Stimulated activated CD8-positive, alpha-beta memory T cell treated with anti-CD3 and anti-CD28 coated beads, Interleukin-7, amount 100 ng/mL, for 48 hours (primary cell): ENCODE measurements at places on chromosomes 3 and 15.

GRCh38 chr3:193791041-193792032, 198.3 kb downstream of the OPA1 start:
- DNase-seq = no peak

DNA sequence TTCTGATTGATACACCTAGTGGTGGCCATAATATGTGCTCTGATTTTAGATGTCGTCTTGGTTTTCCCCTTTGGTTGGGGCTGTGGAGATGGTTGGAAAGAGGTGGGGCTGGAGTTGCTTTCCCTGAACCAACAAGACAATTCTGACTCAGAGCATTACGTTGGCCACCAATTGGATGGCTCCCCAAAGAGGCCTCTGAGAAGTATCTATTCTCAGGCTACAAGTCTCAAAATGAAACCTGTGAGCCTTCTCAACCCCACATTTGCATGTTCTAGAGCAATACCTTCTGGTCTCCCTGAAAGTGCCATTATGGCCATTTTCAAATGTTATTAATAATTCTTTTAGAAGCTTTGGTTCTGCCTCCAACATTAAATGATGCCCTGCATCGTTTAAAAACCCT, 188.4 kb upstream of the WNT5A start:
- DNase-seq = no peak

DNA sequence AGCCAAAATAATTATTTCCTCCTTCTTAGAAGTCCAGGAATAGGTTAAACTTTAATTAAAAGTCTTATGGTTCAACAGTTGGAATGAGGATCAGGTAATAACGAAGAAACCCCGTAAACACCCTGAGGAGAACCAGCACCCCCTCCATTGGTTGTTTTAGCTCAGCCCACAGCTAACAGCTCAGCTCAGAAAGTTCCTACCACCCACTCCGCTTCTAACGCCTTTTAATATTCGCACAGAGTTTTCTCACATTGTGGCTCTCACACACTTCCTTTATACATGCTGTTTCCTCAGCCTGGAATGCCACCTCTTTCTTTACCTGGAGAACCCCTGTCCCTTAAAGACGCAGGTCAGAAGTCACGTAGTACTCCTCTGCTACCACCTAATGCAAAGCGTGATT, 17.0 kb downstream of the CX3CR1 start:
- DNase-seq = no peak

DNA sequence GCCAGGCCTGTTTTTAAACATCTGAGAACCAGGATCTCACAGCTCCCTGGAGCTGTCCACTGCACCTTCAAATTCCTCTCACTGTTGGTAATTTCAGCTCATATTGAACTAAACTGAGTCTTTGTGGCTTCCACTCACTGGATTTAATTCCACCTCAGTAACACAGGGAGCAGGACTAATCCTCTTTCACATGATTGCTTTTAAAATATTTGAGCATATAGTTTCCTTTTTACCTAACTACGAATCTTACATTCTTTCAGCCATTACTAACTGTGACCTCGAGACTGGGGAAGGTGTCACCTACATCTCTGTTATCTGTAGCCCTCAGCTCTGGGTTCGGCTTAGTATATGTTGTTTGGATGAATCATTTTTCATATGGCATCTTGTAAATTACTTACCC, 194.3 kb upstream of the C2CD4B start:
- no peak for DNase-seq

DNA sequence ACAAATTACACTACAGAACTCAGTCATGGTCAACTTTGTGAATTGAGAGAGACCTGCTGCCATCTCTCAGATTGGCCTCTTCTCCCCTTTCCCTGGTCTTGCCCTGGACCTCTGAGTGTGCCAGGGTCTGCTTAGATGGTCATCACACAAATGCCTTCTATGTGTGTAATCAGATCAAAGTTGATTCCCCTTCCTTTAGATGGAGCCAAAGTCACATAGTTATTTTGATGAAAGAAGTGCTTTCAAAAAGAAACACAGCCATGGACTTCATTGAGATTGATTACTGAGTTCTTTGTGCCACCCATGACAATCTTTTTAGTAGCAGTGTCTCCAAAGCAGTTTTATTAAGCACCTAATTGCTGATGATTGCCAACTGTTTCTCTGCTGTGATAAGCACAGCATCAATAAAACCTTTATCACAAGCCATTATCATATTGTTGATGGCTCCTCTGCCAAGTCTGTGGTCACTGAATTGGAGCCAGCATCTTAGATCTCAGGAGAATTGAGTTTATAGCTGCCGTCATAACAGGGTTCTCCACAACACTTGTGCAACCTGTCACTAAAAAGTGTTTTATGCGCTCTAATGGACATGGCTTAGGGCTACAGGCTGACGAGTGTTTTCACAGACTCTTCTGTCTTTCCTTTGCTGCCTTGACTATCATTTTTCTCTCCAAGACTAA, 149.7 kb upstream of the NUDT16 start:
- DNase-seq = no peak

- no peak for DNase-seq
Observed at GRCh38 chr3:18900994-18901393, 247.3 kb upstream of the KCNH8 start.

- DNase-seq = no peak
Observed at GRCh38 chr3:124759666-124760401, 29.6 kb downstream of the UMPS start.

DNA sequence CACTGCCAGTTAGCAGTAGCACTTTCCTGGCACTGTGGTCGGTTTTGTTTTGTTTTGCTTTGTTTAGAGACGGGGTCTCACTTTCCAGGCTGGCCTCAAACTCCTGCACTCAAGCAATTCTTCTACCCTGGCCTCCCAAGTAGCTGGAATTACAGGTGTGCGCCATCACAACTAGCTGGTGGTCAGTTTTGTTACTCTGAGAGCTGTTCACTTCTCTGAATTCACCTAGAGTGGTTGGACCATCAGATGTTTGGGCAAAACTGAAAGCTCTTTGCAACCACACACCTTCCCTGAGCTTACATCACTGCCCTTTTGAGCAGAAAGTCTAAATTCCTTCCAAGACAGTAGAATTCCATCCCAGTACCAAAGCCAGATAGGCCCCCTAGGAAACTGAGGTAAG, 22.6 kb downstream of the CLDN18 start:
- DNase-seq = no peak

DNA sequence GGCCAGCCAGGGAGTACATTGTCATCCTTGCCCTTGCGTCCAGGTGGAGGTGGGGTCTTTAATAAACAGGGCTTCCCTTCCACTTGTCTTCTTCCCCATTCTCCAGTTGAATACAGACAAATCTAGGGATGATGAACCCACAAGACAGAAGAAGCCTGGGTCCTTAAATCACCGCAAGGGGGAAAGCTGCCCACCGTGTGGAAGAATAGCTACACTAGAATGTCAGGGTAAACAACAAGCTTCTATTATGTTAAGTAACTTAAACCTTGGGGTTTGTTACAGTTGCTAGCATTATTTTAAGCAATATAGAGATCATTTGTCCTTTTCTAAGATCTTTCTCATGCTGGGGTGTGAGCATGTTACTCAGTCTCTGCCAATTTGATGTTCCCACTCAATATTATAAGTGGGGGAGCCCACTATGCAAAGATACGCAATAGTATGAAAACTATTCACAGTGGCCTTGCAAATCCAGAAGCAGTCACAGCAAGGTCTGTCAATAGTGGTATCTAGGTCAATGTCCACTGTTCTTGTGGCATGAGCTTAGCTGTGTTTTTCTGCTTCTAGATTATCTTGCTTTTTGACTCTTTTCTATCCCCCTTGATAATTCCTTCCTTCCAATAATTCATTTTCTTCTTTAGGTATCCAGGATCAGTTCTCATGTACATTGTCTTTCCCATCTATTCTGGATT, 12.0 kb upstream of the PCCB start:
- no peak for DNase-seq

GRCh38 chr15:69565066-69565655, 112.5 kb downstream of the RPLP1 start:
- no peak for DNase-seq

DNA sequence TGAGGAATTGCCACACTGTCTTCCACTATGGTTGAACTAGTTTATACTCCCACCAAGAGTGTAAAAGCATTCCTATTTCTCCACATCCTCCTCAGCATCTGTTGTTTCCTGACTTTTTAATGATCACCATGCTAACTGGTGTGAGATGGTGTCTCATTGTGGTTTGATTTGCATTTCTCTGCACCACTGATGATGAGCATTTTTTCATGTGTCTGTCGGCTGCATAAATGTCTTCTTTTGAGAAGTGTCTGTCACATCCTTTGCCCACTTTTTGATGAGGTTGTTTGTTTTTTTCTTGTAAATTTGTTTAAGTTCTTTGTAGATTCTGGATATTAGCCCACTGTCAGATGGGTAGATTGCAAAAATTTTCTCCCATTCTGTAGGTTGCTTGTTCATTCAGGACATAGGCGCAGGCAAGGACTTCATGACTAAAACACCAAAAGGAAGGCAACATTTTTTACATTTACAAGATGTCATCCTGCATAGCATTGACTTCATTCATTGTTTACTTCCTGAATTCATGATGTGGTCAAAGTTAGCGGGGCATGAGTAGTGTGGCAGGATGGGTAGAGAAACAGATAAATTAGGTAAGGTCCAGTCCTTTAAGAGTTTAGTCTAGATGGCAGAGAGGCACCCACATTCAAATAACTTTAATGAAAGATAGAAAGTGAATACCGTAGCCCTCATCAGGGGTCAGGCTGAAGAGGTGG, 45.1 kb upstream of the LPP start:
- no peak for DNase-seq

DNA sequence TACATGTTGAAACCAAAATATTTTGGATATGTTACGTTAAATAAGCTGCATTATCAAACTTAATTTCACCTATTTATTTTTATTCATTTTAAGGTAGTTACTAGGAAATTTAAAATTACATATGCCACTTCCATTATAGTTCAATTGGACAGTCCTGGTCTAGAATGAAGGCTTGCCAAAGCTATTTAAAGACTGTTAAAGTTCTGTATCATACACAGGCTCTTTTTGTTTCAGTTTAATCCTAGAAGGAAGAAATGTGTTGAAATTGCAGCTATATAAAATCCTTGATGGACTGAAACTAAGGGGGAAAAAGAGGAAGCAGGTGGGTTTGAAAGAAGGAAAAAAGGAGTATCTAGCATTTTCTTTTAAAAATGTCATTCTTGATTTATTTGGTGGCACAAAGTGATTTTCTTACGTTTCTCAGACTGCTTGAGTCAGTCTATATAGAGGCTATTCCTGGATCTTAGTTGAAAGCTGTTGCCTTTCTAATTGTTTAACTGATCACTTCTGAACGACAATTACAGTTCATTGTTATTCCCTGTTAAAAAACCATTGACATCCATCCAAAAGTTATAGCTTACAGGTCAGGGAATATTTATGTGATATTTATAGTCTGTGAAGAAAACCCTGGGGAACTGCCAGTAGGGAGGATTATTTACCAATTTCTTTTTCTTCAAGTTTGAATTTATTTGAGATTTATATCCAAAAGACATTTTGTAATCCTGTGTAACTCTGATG, 195.0 kb downstream of the RORA start:
- DNase-seq = no peak

- no peak for DNase-seq
Observed at GRCh38 chr3:182516597-182517336, 276.5 kb upstream of the ATP11B start.

DNA sequence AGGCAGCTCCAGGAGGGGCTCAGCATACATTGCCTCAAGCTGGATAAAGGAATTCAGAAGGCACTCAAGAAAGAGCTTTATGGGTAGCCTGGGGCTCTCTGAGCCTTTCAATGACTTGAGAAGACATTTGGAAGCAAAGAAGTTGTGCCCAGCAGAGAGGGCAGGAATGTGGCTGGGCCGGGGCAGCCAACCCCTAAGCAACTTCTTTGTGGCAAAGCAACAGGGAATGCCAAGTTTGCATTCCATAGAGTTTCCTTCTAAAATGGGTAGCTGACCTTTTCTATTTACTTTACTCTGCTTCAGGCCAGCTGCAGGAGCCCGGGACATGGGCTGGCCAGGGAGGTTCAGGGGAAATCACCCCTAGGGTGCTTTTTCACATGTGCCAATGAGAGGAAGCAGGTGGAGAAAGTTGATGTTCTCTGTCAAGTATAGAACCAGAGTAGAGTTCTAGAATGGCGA, 45.6 kb downstream of the CCDC12 start:
- DNase-seq = no peak

DNA sequence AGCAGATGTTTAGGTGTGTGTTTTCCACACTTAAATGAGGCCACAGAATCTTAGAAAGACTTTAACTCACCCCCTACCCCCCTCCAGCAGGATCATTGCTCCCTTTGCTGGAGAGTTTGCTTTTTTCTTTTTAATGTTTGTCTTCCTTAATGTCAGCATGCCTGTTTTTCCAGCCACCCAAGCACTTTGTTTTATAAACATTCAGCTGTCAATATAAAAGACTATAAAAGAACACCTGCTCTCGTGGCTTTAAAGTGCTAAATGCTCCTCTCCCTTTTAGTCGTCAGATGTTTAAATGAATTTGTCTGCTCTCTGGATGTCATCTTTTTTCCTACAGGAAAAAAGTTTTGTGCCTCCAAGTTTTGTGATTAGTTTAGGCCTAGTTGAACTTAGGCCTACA, 61.7 kb downstream of the SIDT1 start:
- no peak for DNase-seq

- no peak for DNase-seq
Observed at GRCh38 chr15:70056091-70056680, 41.5 kb downstream of the TLE3 start.

DNA sequence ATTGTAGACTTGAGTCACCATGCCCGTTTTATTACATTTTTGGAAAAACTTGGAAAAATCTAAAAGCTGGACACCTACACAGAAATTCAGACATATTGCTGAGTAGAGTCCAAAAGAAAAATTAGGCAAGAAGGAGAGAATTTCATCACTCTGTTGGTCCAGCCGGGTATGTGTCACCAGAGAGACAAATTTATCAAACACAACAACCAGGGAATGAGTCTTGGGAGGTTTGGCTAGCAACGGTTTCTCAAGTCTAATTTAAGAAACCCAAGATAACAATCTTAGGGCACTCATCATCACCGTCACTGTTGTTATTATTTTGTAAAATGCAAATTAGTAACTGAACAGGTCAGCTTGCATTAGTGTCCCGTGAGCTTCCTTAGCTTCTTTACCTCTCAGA, 197.5 kb upstream of the C2CD4B start:
- DNase-seq = no peak

GRCh38 chr3:67018105-67018788, 20.1 kb downstream of the KBTBD8 start:
- peak; percentile 2 for DNase-seq

GRCh38 chr15:39051626-39052322, 487.2 kb upstream of the RASGRP1 start:
- no peak for DNase-seq

DNA sequence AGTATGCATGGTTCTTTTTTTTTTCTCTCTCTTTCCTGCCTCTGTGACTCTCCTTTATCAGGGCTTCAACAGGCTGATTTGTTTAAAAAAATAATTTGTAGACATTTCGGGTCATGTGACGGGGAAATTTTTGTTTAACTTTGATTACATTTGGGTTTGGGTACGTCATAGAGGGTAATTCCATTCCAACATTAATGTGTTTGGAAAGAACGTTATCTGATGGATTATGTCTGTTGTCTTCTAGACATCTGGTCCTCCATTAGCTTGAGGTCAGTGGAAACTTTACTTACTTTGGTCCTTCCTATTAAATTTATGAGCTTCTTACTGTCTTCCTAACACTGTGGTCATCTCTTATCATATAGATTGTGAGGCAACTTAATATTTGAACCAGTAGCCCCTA, 80.9 kb downstream of the STT3B start:
- no peak for DNase-seq

- DNase-seq = no peak
Observed at GRCh38 chr15:43776101-43776717, 557 bp downstream of the ELL3 start.

- no peak for DNase-seq
Observed at GRCh38 chr3:179410999-179411398, 40.3 kb downstream of the GNB4 start.

- DNase-seq = no peak
Observed at GRCh38 chr3:168066882-168067281, 28.8 kb downstream of the GOLIM4 start.
